ENCODE measurements at places on chromosomes 1 and 21.

- DNase-seq: no peak
Observed at GRCh38 chr1:236868625-236869467, 73.8 kb downstream of the MTR start.

- peak; percentile 78 for DNase-seq
Observed at GRCh38 chr1:15736038-15736891, at the start of gene SLC25A34. SLC25A34 (plus strand) TSS chr1:15736258; CDS start chr1:15736486, 228 bp downstream.

GRCh38 chr1:221921936-221922335, 180.0 kb upstream of the DUSP10 start:
- no peak for DNase-seq

DNA sequence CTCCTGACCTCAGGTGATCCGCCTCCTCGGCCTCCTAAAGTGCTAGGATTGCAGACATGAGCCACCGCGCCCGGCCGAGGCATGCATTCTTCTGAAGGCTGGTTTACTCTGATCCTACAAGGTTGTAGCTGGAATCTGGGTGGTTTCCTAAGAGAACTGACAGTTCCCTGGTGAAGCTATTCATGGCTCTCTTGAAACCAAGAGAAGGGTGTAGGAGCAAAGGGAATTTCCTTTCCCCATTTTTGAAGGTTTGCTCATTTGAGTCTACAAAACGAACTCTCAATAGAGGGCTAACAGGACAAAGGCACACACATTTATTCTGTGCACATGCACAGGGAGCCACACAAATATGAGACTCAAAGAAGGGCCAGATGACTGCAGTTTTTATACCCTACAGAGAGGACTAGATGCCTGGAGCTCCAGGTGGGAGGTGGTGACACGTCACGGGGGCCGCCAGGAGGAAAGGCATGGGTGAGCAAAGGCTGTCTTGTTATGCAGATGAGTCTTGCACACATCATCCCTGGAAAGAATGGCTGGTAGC, 49.5 kb upstream of the ERRFI1 start:
- no peak for DNase-seq

DNA sequence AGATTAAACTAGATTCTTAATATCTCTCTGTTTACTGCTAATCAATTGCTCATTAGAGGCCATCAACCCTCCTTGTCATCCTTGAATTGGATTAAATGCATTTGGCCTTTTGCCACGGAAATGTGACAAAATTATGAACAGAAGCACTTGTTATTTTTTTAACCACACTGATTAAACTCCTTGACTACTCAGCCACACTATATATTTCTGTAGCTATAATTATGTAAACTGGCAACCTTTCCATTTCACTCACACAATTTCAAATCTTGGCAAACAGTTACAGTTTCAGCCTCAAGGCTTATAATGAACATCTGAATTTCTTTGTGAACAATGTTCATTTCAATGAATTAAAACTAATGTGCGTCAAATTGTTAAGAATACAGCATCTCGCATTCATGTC, 10.1 kb downstream of the ADAMTS5 start:
- no peak for DNase-seq

Data from left hindlimb (tissue), 1 donor.